ENCODE measurements at places on chromosomes 11 and 22.

GRCh38 chr11:124482362-124483147 is 37.1 kb upstream of the OR8B8 start:
- DNase-seq: no peak

GRCh38 chr11:9657531-9657930 is 6.3 kb upstream of the SWAP70 start:
- no peak for DNase-seq

DNA sequence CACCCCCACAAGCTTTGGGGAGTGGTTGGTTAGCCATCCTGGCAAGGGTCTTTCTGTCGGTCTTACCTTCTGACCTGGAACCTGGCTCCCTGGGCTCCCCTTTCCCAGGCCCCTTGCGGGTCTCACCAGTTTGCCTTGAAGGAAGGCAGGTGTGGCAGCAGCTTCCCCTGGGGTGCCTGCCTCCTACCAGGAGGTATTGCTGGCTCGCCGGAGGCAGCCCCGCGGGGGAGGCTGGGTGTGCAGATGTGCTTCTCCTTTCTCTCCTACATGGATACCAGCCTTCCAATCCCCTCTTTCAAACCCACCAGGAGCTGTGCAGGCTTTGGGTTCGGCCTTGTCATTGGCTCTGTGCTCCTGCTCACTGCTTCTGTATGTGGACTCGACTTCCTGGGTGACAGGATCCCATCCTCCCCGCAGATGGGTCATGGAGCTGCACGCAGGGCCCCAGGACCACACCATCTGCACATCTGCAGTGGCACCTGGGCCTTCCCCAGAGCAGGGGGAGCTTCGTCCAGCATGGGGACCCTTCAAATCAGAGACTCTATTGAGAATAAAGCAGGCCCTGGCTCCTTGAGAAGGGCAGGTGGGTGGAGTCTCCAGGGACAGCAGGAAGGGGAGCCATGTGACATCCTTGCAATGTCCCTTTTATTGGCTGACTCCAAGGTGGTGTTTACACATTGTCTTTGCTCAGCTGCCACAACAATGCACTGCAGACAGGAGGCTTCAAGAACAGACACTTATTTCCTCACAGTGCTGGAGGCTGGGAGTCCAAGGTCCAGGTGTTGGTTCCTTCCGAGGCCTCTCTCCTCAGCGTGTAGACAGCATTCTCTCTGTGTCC is 592.0 kb downstream of the BRD1 start:
- no peak for DNase-seq

- DNase-seq: no peak
Observed at GRCh38 chr11:110065189-110065588, 28.0 kb upstream of the ZC3H12C start.

- no peak for DNase-seq
Observed at GRCh38 chr11:34332524-34332923, 25.3 kb downstream of the ABTB2 start.
